ENCODE measurements at places on chromosomes 1 and 21.

DNA sequence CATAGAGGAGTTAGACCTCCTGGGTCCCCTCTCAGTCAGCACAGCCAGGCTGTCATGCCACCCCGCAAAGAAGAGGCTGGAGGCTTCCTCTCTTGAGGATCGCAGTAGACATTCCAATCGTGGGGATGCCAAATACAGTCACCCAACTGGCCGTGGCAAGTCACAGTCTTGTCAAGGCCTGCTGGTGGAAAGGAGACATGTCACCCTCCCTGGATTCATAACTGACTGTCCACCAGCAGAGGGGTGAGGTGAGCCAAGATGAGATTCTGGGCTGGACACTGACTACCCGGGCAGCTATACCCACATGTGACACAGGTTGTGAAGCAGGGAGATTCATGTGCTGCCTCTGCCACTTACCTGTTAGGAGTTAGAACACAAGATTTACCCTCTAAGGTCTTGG is 123.5 kb upstream of the NGF start:
- no peak for DNase-seq

DNA sequence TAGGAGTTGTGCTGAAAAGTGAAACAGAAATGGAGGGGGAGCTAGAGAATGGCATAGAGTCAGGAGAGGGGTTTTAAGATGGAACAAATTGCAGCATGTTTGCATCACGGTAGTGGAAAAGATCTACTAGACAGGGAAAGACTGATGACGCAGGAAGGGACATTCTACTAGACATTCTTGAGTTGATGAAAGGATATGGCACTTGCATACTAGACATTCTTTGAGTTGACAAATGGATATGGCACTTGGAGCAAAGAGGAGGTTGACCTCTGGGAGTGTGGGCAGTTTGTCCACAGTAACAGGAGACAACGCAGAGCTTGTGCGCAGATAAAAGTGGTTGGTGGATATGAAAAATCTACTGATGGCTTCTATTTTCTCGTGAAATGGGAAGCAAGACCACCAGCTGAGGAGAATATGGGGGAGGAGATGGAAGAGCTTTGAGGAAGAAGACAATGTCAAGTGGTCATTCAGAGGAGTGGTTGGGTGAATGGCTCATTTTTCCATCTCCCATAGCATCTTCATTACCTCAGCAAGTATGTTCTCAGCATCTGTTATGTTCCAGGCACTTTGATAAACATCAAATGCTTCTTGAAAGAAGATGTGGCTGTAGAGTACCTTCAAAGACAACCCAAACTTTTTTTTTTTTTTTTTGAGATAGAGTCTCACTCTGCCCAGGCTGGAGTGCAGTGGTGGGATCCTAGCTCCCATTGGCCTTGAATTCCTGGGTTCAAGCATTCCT is 2.4 kb upstream of the CTPS1 start:
- DNase-seq = no peak

DNA sequence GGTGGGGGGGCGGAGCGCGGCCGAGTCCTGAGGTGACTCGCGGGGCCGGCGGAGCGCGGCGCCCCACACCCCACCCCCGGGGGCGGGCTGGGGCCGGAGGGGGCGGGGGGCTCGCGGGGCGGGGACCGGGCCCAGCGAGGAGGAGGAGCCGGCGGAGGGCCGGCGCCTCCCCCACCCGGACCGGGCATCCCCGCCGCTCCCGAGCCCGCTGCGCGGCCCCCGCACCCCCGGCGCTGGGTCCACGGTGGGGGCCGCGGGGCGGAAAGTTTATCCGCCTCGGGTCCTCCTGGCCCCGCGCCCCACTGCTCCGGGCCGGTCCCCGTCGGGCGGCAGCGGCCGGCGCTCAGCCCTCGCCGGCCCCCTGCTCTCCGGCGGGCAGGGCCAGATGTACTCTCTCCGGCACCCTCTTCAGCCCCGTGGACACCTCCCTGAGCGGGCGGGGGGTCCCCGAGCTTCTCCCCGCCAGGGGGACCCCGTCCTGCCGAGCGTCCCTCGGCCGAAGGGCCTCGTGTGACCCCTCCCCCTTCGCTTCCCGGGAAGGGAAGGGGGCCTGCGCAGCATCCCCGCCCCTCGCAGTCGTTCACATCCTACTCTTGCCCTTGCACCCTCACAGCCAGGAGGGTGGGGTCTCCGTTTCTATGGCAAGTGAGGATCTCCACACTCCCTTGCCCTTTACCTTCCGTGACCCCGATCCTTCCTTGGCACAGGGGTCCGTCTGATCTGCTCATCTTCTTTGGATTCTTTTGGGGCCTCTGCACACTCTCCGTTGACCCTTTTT is 663 bp downstream of the CAMTA1 start:
- DNase-seq = peak; percentile 25

DNA sequence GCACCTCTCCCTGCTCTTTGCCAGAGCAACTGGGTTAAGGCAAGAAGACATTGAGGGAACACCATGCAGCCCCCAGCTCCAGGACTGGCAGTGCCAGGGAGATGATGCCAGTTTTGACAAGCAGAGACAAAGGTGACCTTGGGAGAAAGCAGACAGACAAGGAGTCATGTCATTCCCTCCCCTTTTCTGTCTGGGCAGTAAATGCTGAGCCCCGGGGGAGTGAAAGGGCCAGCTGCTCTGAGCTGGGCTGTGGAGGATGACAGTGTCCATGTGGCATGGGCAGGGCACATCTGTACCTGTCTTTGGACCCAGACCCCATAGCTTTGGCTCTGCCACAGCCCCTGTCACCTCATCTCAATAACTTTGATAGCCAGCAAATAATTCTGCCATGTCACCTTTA is 24.2 kb downstream of the PLEKHA6 start:
- no peak for DNase-seq

DNA sequence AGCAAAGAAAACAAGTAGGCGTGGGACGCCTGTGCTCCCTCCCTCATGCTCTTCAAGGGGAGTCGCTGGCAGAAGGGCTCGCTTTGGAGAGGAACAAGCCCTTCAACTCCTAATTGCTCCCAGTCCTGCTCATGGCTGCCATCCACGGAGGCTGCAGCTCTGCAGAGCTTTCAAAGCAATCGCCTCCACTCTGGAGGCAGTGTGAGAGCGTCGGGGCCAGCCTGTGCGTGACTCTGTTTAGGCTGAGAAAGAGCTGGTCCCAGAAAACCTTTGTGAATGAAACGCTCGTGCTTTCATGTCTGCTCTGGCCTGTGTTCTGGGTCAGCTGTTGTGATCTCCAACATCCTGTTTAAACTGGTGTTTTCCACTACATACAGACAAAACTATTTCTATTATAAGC is 23.9 kb upstream of the RUNX1 start:
- no peak for DNase-seq

DNA sequence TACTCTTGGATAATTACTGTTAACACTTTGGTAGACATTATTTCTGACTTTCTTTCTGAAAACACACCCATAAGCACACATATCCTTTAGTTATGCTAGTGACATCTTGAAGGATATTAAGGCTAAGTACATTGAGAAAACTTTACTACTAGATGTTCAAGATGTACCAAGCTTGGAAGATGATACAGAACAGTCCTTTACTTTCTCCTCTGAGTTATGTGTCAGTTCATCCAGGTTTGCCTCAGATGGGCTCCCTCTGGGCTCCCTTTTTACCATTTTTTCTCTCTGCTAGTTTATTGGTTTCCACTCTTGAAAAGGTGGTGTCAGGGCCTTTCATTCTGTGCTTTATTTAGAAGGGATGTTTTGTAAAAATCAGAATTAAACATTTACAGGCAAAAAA is 172.3 kb downstream of the S1PR1 start:
- no peak for DNase-seq

- peak; percentile 22 for DNase-seq
Measured at GRCh38 chr1:154760469-154760933, 109.6 kb downstream of the KCNN3 start.

GRCh38 chr1:39438042-39438441 is 53.4 kb upstream of the BMP8A start:
- DNase-seq = no peak

DNA sequence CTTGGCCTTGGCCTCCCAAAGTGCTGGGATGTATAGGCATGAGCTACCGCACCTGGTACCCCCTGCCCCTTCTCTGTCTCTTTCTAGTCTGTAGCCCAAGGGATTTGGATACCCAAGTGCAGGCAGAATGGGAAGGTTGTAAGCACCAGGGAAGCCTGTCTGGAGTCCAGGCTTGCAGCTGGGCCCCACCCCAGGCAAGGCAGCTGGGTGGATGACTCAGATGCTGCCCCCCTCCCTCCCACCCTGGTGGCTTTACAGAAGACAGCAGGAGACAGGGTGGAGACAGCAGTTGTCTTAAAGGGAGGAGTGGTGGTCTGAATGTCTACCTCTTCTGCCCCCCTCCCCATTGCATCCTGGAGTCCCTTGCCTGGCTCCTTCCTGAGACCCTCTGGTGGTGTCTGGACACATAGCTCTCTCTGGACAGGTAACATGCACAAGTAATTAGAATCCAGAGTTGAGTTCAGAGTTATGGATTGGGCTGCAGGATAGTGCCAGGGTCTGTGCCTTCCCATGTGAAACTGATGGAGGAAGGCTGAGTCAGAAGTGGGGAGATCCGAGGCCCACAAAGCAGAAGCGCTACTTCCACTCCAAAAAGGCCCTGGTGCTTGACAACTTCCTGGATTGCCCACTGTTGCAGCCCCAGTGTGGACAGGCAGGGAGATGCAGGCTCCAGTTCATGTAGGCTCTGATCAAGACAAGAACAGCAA is 5.1 kb downstream of the LMNA start:
- DNase-seq = peak; percentile 55

GRCh38 chr1:64042331-64043100 is 160.9 kb upstream of the UBE2U start:
- no peak for DNase-seq

DNA sequence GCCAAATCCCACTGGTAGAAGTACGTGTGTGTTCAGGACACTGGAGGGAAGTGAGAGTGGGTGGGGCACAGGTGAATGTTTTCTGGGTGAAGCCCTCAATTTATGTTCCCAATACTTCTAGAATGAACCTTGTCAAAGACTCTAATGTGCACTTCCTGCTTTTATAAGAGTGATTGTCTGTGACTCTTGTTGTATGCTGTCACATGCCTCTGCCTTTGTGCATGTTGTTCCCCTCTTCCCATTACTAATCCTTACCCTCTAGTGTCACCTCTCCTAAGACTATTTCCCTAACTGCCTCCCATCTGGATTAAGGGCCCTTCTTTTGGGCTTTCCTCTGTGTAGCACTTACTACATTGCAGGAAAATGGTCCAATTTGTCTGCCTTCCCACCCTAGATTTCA is 2.5 kb upstream of the LINGO4 start:
- DNase-seq = no peak

- DNase-seq = no peak
Measured at GRCh38 chr1:3315399-3316339, 138.8 kb upstream of the ARHGEF16 start.

DNA sequence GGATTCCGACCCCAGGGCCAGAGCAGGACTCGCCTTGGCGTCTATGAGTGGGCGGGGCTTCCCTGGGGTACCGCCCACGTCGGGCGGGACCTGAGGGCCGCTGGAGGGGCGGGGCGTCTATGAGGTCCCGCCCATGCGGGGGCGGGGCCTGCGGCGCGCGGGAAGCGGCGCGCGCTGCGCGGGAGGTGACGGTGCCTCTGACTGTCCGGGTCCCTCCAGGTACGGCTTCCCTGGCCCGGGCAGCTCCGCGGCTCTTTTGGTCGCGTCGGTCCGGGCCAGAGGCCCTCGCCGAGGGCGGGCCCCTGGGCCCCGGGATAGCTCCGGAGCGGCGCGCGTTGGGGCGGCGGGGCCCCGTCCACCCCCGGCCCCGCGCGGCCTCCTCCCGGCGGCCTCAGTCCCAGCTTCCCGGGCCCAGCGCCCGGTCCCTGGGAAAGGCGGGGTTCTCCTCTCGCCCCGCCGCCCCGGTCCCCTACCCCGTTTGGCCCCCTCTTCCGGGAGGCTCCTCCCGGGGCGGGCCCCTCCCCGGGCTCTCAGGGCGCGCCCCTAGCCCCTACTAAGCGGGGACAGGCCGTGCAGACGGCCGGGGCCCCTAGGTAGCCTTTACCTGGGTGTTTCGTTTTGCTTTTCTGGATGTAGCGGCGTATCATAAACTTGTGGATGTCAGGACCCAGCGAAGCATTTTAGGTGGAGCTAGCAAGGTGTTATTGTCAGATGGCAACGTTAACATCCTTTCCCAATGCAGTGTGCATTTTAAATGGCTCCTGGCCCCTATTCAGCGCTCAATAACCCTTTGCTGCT is at the start of gene CHAF1B:
Gene CHAF1B, plus strand, starts transcription at position 160 of the 798 bp plus-strand sequence. CDS start 745 bp downstream, outside the sequence.
- peak; percentile 43 for DNase-seq

GRCh38 chr1:94980582-94981574 is 54.0 kb upstream of the CNN3 start:
- DNase-seq = no peak

- DNase-seq = no peak
Measured at GRCh38 chr1:111989531-111990025, at the start of gene KCND3. Gene KCND3 (minus strand): TSS chr1:111989668.

- no peak for DNase-seq
Measured at GRCh38 chr1:81431624-81432000, 369.1 kb upstream of the ADGRL2 start.

GRCh38 chr1:30969903-30970302 is 61.3 kb upstream of the SDC3 start:
- DNase-seq = no peak

DNA sequence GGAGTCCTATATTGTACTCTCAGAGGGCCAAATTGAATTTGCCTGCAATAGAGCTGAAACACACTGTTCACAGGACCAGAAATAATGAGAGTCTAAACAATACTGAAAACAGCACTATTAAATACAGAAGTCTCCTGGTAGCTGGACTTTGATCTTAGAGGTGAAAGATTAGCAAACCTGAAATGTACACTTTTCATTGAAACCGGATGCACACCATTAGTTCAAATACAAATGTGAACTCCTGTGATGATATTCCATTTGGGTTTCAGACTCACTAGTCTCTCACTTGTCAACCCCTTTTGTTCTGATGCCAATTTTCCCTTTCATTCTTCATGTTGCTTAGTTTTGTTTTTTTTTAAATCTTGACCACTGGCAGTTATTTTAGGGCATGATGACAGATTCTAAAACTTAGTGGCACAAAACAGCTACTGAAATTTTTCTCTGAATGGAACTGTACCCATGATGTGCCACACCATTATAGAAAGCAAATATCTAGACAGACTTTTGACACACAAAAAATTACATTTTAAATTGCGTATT is 5.9 kb upstream of the TNFSF4 start:
- no peak for DNase-seq

GRCh38 chr1:230176871-230177411 is 109.9 kb downstream of the GALNT2 start:
- no peak for DNase-seq

DNA sequence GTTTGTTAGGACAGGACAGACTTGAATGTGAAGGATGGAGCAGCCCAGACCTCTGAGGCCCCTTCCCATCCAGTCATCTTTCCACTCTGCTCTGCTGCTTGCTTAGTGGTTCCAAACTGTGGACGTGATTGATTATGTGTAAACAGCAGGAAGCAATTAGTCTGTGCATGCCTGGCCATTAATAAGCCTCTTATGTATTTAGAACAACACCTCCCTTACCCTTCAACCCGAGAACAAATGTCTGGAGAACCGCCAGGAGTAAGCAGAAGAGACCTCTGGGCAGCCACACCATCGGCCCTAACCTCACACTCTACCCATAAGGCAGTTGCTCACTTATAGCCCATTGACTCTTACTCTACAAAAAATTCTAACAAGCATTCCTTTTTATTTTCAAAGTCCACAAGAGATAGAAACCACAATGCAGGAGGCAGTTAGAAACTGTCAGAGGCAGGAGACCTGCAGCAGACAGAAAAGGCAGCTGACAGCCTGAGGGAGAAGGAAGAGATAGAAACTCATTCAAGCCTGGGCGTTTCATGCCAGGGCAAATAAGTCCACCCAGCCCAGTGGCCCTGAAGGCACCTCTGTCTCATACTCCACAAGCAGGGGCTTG is 5.8 kb upstream of the EPHA8 start:
- no peak for DNase-seq

All from bone marrow (tissue), 2 donors.